Spinal cord (tissue), 10 donors: ENCODE measurements at places on chromosomes 11 and 22.

DNA sequence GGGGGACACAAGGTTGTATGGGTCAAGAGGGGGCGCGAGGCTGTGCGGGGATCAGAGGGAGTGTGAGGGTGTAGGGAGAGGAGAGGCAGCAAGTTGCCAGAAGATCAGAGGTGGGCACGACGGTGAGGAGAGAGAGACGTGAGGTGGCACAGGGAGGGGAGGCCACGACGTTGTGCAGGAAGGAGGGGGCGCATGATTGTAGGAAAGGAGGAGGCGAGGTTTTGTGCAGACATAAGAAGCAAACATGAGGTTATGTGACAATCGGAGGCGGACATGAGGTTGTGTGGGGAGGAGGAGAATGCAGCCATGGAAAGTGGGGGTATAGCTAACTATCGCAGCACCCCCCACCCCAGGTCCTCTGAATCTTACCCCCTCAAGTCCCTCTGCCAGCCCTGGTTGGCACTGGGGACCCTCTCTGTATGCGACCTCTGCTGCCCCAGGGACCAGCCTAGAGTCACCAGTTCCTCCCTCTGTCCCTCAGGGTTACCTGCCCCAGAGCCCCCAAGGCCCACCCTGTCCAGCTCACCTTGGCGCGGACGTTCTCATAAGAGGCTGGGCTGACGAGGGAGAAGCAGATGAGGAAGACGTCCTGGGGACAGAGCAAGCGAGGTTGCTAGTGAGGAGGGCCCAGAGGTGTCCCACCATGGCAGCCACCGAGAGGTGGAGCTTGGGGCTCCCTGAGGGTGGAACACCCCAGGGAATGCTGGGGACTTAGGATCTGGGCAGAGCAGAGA is 12.5 kb downstream of the RAC2 start:
- no peak for DNase-seq

DNA sequence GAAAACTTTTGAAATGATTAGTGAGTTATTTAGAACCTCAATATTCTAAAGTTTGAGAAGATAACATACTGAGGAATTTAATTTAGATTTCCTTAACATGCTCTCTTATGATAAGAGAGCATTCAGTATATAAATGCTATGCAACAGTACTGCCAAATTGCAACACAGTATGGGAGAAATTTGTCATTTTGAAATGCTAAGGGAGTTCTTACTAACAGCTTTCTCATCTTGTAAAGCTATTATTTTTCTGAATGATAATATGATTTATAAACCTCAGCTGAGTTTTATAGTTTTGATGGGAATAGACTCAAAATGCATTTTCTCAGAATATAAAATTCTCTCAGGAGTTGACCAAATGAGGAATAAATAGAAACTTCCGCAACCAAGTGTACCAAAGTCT is 108.4 kb downstream of the SPON1 start:
- no peak for DNase-seq

- no peak for DNase-seq
Observed at GRCh38 chr11:131486937-131487635, 116.7 kb downstream of the NTM start.

DNA sequence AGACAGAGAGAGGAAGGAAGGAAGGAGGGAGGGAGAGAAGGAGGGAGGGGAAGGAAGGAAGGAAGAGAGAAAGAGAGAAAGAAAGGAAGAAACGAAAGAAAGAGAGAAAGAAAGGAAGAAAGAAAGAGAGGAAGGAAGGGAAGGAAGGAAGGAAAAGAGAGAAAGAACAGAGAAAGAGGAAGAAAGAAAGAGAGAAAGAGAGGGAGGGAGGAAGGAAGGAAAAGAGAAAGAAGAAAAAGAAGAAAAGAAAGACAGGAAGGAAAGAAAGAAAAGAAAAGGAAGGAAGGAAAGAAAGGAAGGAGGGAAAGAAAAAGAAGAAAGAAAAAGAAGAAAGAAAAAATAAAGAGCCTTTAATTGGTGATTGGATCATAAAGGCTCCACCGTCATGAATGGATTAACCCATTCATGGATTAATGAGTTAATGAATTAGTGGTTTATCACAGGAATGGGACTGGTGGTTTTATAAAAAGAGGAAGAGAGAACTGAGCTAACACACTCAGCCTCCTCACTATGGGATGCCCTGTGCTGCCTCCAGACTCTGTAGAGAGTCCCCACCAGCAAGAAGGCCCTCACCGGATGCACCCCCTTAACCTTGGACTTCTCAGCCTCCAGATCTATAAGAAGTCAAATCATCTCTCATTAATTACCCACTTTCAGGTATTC is 9.0 kb upstream of the PLAAT2 start:
- no peak for DNase-seq

DNA sequence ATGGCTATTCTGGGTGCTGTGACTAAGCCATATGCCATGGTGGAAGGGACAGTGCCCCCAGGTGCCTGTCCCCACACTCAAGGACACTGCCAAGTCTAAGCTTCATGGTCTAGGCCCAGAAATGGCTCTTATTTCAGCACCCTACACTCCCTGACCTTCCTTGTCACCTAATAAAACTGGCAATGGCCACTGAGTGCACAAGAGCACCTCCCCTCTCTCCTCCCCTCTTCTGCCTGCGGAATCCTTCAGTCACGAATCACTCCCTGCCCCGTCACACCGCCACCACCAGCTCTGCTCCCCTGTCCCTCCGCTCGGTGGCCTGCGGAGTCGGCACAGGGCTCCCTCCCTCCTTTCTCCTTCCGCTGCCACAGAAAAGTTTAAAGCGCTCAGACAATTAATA is 19.0 kb upstream of the LMO1 start:
- no peak for DNase-seq

GRCh38 chr11:60318726-60319125 is 8.3 kb upstream of the MS4A6E start:
- DNase-seq = no peak

GRCh38 chr11:44407211-44407996 is 97.5 kb upstream of the ALX4 start:
- DNase-seq = no peak
